ENCODE measurements at places on chromosomes 6 and 20. TPM values are rescaled to one million over a fixed set of nuclear protein-coding genes. Genes with fewer than 3 reads are reported as not detected.

Gene C6orf89
- total RNA-seq, result 37.5 TPM

Gene NRSN1
- not detected for total RNA-seq

Gene LY6G6D
- total RNA-seq, result not detected

Gene TNNC2
- 0.12 TPM for total RNA-seq

Gene OLIG3
- not detected for total RNA-seq

Gene CCN2
- 18.2 TPM for total RNA-seq

Gene CTCFL
- not detected for total RNA-seq

Gene R3HDML
- total RNA-seq, result not detected

Gene BCAS4
- 14.2 TPM for total RNA-seq

Gene SMPDL3A
- total RNA-seq, result 38.1 TPM

Gene SPATA25
- total RNA-seq, result 1.5 TPM

Gene ARMH2
- not detected for total RNA-seq
